ENCODE measurements at places on chromosomes 5 and 9.

- no peak for DNase-seq
These were observed 446.1 kb upstream of the CDH10 start for GRCh38 chr5:25090854-25091253.

DNA sequence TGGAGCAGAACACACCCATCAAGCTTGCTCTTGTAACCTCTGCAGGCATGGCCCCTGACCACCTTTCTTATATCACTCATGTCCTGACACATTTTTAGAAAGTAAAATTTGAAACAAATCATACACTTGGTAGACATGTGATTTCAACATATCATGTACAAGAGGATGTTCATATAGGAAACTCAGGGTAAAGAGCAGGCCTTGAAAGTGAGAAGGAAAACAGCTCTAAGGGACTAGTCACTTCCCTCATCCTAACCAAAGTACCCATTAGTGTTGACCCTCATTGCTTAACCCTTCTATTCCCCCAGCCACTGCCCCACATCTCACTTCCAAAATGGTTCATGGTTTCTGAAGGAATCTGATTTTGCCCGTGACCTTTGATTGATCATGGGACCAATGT is 492.4 kb upstream of the KLF4 start:
- no peak for DNase-seq

DNA sequence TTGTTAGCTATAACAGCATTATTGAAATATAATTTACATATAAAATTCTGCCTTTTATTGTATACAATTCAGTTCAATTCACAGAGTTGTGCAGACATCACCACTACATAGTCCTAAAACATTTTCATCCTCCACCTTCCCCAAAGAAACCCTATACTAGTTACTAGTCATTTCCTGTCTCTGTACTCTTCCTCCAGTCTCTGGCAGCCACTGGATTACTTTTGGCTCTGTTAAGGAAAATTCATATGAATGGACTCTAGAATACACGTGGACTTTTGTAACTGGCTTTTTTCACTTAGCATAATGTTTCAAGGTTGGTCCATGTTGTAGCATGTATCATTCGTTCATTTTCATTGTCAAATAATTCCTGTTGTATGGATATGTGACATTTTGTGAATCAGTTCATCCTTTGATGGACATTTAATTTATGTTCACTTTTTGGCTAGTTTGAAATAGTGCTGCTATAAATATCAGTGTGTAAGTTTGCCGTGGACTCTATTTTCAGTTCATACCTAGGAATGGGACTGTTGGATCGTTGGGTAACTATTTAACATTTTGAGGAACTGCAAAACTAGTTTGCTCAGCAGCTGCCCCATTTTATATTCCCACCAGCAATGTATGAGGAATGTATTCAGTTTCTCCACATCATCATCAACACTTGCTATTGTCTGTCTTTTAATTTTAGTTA is 9.7 kb downstream of the ICE1 start:
- no peak for DNase-seq

DNA sequence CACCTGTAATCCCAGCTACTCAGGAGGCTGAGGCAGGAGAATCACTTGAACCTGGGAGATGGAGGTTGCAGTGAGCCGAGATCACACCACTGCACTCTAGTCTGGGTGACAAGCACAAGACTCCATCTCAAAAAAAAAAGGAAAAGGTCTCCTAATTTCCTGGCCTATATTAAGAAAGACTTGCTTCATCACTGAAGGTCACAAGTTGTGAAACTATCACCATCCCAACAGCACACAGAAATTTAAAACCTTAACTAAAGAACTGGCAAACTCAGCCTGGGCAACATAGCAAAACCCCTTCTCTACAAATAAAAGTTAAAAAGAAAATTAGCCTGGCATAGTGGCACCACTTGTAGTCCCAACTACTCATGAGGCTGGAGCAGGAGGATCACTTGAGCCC is 17.2 kb downstream of the FRMD3 start:
- DNase-seq, result no peak

DNA sequence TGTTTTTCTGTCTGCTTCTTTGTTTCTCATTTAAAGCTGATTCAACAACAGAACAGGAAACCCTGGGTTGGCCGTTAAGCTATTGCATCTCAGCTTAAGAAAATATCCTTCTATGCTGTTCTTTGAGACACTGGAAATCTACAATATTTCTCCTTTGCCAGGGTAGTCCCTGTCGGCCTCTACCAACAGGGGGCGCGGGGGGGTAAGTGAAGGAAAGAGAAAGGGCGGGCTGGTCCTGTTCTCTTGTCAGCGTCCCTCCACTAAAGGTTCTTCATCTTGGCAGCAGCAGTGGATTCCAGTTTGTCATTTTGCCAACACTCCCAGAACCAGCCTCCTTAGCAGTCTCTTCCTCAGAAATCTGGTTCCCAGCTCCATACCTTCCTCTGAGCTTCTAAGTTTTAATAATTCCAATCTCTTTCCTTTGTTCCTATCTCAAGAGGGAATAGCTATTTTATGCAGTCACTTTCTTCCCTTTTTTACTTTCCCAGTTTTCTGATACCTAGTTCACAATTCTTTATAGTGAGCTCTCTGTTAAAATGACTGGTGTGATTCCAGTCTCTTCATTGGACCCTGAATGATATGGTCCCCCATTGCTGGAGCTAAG is 222.3 kb downstream of the GLIS3 start:
- peak; percentile 38 for DNase-seq

DNA sequence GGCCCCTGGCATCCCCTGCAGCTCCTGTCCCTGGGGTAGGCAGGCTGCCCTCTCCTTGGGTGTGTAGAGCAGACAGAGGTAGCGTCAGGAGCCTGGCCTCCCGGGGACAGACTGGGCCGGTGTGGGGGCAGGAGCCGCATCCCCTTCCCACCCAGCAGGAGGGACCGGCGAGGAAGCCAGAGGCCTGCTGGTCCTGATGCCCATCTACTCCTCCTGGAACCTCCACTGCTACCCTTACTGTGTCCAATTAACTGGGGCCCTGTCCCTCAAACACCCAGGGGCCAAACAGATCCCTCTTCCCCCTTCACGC is 15.6 kb downstream of the RALGDS start:
- no peak for DNase-seq

- no peak for DNase-seq
These were observed 379.1 kb downstream of the DMRT2 start for GRCh38 chr9:1429297-1429696.

- DNase-seq, result no peak
These were observed 58.3 kb upstream of the AFAP1L1 start for GRCh38 chr5:149213264-149213880.

DNA sequence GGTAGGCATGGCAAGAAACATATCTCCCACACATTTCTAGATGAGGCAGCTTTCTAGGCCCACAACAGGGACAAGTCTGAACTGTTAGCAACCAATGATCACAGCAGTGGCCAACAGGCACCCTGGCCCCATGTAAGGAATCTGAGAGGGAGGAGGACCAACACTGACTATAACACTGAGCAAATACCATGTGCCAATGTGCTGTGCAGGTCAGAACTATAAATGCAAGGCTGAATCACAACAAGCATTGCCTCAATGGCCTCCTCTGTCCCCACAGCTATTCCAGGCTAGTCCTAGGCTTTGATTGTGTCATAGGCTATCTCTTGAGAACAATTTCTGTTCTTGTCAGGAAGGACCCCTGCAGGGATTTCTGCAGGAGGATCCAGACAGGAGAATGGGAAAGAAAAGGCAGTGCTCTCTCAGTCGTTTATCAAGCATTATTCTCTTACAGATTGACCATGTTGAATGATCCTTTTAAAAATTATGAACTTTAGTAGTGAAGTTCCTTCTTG is 221.2 kb downstream of the TLE1 start:
- no peak for DNase-seq

GRCh38 chr5:94693043-94693822 is 74.8 kb downstream of the SLF1 start:
- DNase-seq, result no peak

DNA sequence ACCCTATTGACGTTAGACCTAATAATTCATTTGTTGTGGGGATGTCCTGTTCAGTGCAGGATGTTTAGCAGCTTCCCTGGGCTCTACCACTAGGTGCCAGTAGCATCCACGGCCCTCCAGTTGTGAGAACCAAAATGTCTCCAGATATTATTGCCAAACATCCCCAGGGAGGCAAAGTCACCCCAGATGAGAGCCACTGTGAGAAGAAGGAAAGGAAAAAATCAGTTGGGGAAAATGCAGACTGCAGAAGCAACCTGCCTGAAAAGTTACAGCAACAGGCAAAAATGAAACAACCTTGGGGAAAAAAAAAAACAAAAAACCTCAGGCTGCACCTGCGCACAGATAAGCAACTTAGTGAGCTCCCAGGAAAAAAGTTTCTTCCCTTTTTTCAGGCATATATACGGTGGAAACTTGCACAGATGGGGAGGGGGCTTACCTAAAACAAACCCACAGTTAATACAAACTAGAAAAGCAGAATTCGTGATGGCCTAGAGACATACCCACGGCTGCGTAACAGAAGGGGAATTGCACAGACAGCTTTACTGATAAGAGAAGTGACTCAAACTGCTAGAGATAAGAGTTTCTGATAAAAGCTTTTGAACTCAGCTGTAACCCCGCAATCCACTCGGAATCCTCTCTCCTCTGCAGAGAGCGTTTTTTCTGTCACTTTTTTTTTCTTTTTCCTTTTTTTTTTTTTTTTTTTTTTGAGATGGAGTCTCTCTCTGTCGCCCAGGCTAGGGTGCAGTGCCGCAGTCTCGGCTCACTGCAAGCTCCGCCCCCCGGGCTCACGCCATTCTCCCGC is 29.8 kb upstream of the FBP1 start:
- DNase-seq, result no peak

DNA sequence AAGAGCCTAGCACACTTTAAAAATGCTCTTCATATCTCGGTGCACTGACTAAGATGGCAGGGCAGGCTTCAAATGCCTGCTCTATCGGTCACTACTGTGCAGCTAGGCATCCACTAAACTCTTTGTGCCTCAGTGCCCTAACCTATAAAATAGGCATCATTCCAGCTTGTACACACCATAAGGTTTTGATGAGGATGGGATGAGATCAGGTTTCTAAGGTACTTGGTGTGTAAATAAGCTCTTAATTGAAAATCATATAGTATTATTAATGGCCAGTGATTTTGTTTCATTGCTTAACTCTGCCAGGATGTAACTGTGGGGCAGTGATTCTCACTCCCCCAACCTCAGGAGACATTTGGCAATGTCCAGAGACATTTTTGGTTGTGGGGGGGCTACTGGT is 78.5 kb downstream of the ALDH1A1 start:
- no peak for DNase-seq

- DNase-seq, result no peak
These were observed 10.5 kb downstream of the ANXA6 start for GRCh38 chr5:151147033-151147432.

GRCh38 chr9:79656169-79656568 is 84.4 kb downstream of the TLE4 start:
- DNase-seq, result no peak
